Activated naive CD4-positive, alpha-beta T cell treated with anti-CD3 and anti-CD28 coated beads for 36 hours (primary cell): ENCODE measurements at places on chromosomes 5 and 9. TPM values are rescaled to one million over a fixed set of nuclear protein-coding genes. Genes with fewer than 3 reads are reported as not detected.

The PPWD1 gene
- 33.9 TPM for total RNA-seq

The ZDHHC11 gene
- total RNA-seq = 3.6 TPM

The NCS1 gene
- total RNA-seq = 22.4 TPM

The SNAPC3 gene
- 32.8 TPM for total RNA-seq

The TMEM215 gene
- total RNA-seq = not detected

The SLC4A9 gene
- 0.07 TPM for total RNA-seq

The SPATA31C2 gene
- not detected for total RNA-seq

The PKD2L2 gene
- total RNA-seq = not detected

The NUTM2F gene
- total RNA-seq = not detected

The LRRC14B gene
- total RNA-seq = not detected

The CSF2 gene
- not detected for total RNA-seq

The N4BP3 gene
- total RNA-seq = 1.4 TPM

The MAST4 gene
- 27.7 TPM for total RNA-seq

The PCSK5 gene
- total RNA-seq = 5.7 TPM

The SOX30 gene
- 0.36 TPM for total RNA-seq

The PDLIM4 gene
- total RNA-seq = not detected

The FBN2 gene
- total RNA-seq = not detected

The PCDHGB1 gene
- not detected for total RNA-seq

The AK8 gene
- not detected for total RNA-seq
